Activated naive CD8-positive, alpha-beta T cell treated with anti-CD3 and anti-CD28 coated beads, Interleukin-2, amount 10 ng/mL, durations not matched to agents 7 days and 5 days (primary cell): ENCODE measurements at places on chromosomes 1 and 21.
A peak's percentile ranks its signal among the peaks of the same experiment; 100 is the strongest.

DNA sequence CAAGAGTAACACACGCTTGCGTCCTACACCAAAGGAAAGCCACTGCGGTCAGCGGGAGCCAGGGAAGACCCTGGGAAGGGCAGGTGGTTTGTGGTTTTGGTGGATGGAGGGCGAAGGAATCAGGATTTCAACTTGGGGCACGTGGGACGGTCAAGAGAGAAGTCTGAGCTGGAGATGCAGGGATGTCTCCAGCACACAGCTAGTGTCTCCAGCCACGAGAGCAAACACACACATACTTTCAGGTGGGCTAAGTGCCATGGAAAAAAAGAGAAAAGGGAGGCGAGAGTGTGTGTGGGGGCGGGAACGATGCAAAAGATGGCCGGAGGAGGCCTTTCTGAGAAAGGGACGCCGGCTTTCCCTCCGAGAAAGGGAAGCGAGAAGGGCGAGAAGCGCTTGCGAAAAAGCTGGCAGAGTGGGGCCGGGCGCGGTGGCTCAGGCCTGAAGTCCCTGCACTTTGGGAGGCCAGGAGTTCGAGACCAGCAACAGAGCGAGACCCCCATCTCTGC, 1.4 kb upstream of the SRRM1 start:
- peak; percentile 58 for DNase-seq
- no peaks in the 10 kb centered on the region for H3K27me3 ChIP-seq
- H3K27ac ChIP-seq: peak overlapping the region; percentile 97
- H3K36me3 ChIP-seq: peaks cover 8% of the 10 kb centered on the region
- peak overlapping the region; percentile 93 for H3K4me3 ChIP-seq

DNA sequence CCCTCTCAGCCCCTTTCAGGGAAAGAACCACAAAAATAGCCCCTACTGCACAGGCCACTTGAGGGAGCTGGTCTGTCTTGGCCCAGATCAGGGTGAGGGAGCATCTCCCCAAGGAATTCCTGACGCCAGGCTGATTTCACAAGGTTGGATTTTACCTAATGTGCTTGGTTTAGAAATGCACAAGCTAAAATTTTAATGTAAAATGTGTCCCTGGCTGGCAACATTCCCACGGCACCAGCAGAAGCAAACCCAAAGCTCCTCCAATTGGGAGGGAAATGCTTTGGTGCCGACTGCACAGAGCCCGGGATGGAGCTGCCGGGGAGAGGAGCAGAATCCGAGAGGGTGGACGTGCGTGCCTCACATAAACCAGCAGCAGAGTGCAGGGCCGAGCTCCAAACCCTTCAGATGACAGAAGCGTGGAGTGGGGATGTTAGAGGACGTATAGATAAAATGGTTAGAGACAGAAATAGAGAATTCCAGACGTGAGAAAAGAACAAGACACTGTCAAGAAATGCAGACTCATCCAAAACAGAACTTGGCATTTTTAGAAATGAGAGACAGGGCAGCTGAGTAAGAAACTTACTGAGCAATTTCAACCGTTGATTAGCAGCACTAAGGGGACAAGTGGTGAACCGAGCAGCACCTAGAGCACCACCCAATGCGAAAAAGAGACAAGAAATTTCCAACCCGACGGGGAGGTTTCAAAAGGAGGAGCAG, 41.6 kb upstream of the TMEM52 start:
- no peaks in the 10 kb centered on the region for H3K4me1 ChIP-seq
- H3K27me3 ChIP-seq: peaks cover 12% of the 10 kb centered on the region
- H3K36me3 ChIP-seq: no peaks in the 10 kb centered on the region

- no peaks in the 10 kb centered on the region for H3K4me1 ChIP-seq
- H3K27ac ChIP-seq: no peak overlapping the region
- H3K36me3 ChIP-seq: no peaks in the 10 kb centered on the region
- no peak for DNase-seq
- H3K27me3 ChIP-seq: no peaks in the 10 kb centered on the region
Measured at GRCh38 chr1:6513320-6513801, 21.9 kb upstream of the PLEKHG5 start.

DNA sequence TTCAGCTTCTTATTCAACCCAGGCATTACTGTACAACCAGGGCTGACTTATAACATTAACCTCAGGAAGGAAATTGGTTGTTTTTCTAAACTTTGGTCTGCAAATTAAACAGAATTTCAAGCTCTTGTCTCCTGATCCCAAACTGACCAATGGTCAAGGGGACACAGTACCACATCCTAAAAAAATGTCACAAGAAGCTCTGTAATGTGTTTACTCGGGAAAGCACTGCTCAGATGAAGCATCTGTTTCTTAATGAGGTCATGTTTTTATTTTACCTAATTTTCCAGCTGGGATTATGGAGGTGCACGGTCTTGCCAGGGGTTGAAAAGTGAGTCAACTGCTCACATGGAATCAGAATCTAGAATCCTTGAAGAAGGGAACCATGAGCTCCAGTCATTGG, 18.7 kb downstream of the ADAMTS5 start:
- H3K27ac ChIP-seq: no peak overlapping the region
- no peaks in the 10 kb centered on the region for H3K27me3 ChIP-seq
- no peak for DNase-seq
- no peak overlapping the region for H3K4me3 ChIP-seq

- peaks cover 3% of the 10 kb centered on the region for H3K4me1 ChIP-seq
- no peak overlapping the region for H3K27ac ChIP-seq
- no peak overlapping the region for H3K4me3 ChIP-seq
- peaks cover 2% of the 10 kb centered on the region for H3K36me3 ChIP-seq
Measured at GRCh38 chr1:147039916-147040315, 101.8 kb downstream of the NBPF12 start.

GRCh38 chr1:233908092-233908491, 3.6 kb downstream of the SLC35F3 start:
- H3K27ac ChIP-seq: no peak overlapping the region
- H3K4me3 ChIP-seq: no peak overlapping the region
- H3K4me1 ChIP-seq: peaks cover 2% of the 10 kb centered on the region
- peaks cover 48% of the 10 kb centered on the region for H3K27me3 ChIP-seq
- H3K36me3 ChIP-seq: peaks cover 4% of the 10 kb centered on the region

- H3K36me3 ChIP-seq: no peaks in the 10 kb centered on the region
- peaks cover 11% of the 10 kb centered on the region for H3K27me3 ChIP-seq
- no peak overlapping the region for H3K27ac ChIP-seq
Measured at GRCh38 chr1:162187687-162188276, 118.3 kb downstream of the NOS1AP start.

DNA sequence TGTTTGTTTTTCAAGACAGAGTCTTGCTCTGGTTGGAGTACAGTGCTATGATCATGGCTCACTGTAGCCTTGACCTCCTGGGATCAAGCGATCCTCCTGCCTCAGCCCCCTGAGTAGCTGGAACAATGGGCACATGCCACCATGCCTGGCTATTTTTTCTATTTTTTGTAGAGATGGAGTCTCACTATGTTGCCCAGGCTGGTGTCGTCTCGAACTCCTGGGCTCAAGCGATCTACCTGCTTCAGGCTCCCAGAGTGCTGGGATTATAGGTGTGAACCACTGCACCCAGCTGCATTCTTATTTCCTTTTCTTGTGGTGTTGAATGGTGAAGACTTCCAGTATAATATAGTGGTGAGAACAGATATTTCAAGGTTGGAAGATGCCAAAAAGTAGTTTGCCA, 28.0 kb downstream of the B3GALT5 start:
- H3K4me1 ChIP-seq: no peaks in the 10 kb centered on the region
- H3K36me3 ChIP-seq: no peaks in the 10 kb centered on the region
- no peak overlapping the region for H3K4me3 ChIP-seq
- no peak for DNase-seq

GRCh38 chr1:222454782-222455181, 93.1 kb downstream of the HHIPL2 start:
- no peaks in the 10 kb centered on the region for H3K27me3 ChIP-seq
- no peak overlapping the region for H3K4me3 ChIP-seq
- H3K36me3 ChIP-seq: peaks cover 2% of the 10 kb centered on the region
- H3K27ac ChIP-seq: no peak overlapping the region

- no peak overlapping the region for H3K4me3 ChIP-seq
- peaks cover 9% of the 10 kb centered on the region for H3K4me1 ChIP-seq
- DNase-seq: no peak
- peaks cover 2% of the 10 kb centered on the region for H3K36me3 ChIP-seq
- H3K27me3 ChIP-seq: no peaks in the 10 kb centered on the region
- no peak overlapping the region for H3K27ac ChIP-seq
Measured at GRCh38 chr1:63617450-63617849, 24.2 kb downstream of the PGM1 start.

- H3K36me3 ChIP-seq: no peaks in the 10 kb centered on the region
- no peak overlapping the region for H3K4me3 ChIP-seq
- DNase-seq: no peak
Measured at GRCh38 chr1:66154394-66154793, 361.7 kb downstream of the PDE4B start.
